OCI-M1 (cell line): ENCODE measurements at places on chromosomes 16 and 17.

DNA sequence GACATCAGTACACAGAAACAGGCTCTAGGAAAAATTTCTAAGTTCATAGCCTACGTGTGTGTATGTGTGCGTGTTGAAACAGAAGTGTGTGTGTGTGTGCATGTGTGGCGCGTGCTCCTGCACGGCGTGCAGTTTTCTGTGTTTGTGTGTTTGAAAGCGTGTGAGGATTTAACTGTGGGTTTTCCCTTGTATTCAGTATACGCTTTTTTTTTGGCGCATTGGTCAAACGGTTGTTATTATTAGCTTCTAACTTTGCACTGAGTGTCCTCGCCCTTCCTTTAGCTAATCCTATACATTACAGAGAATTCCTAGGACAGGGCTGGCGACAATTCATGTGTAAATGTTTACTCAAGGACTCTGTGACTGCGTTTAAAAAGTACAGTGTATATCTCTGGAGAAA, 23.0 kb downstream of the TMC6 start:
- no peak for DNase-seq

DNA sequence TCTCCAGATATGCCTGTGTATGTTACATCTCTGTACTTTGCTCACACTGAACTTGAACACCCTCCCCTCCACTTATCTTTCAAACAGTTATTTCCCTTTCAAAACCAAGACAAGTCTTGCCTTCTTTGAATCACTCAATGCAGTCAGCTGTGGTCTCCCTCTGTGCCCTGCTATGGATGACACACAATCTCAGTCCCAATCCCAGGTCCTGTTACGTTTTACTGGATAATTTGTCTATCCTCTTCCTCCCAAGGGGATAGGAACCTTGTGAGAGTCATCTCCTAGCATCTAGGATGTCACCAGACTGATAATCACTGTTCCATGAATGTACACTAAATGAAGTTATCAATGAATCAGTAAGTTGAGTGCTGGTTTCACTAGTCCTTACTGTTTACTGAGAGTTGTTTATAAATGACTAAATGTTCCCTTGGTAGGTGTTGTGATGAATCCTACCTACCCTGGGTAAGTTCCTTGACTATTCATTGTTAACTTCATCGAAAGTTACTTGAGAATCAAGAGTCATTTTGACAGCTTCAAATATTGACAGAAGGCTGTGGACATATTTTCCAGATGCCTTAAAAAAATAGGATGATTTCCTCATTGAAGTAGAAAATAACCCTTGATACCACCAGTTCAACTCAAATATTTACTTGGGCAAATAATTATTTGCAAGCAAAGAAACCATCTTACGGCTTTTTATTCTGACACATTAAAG, 244.9 kb downstream of the PRKCA start:
- no peak for DNase-seq

DNA sequence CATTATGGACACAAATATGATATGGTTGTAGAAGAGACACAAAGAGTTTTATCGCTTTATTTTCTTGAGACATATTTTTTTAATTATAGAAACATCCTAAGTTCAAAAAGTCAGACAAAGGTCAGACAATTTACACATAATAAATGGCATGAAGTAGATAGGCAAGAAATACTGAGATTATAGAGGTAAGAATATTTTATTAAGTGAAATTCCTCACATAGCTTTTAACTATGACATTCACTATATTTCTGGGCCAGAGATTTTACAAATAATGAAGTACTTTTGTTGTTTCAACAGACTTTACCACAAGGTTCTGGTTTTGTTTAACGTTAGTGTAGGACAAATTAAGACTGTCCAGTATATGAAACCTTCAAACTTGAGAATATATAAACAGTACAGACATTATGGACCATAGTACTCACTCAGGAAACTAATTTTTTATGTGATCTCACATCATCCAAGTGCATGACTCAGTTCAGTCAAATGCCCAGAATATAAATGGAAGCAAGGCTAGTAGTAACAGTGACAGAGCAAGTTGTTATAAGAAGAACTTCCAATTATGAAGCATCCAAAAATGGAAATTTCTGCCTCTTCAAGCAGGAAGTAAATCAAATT, 394.8 kb downstream of the KCNJ2 start:
- DNase-seq, result no peak

- DNase-seq, result peak; percentile 85
Measured at GRCh38 chr16:29675811-29676643, 3.0 kb upstream of the QPRT start.

GRCh38 chr16:50653633-50654519, 27.2 kb downstream of the SNX20 start:
- no peak for DNase-seq

- DNase-seq, result no peak
Measured at GRCh38 chr16:71456801-71457200, 5.2 kb downstream of the ZNF23 start.

DNA sequence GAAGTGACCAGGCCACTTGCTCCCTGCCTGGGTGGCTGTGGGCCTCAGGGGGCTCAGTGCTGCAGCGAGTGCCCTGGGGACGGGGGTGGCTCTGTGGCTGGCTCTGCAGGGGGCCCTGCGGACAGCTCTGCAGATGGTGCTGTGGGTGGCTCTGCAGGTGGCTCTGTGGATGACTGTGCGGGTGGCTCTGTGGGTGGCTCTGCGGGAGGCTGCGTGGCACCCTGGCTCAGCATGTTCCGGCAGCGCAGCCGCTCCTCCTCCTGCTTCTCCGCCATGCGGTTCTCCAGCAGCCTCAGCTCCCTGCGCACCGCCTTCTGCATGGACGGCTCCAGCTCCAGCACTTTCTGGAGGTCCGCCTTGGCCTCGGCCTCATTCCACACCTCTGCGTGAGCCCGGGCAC, 9.5 kb downstream of the AIPL1 start:
- no peak for DNase-seq

DNA sequence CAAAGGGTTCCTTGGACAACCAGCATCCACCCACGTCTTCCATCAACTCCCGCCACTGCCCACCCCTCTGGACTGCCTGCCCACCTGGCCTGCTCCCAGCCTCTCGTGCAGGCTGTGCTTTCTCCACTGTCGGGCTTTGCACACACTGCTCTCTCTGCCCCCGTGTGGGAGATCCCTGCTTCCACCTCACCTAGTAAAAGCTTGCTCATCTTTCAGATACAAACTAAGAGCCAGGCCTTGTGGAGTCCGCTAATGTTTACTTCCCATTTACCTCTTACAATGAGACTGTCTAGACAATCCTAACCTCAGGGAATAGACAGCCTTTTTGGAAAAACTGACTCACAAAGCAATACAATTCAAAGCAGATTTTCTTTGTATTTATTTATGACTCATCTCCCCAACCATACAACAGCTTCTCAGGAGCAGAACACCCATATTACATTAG, 67.6 kb downstream of the USP31 start:
- no peak for DNase-seq

- DNase-seq, result no peak
Measured at GRCh38 chr17:74316220-74316619, 9.8 kb upstream of the KIF19 start.

- no peak for DNase-seq
Measured at GRCh38 chr16:86906623-86907022, 328.3 kb downstream of the FOXL1 start.

- DNase-seq, result no peak
Measured at GRCh38 chr16:86910161-86910769, 331.9 kb downstream of the FOXL1 start.

DNA sequence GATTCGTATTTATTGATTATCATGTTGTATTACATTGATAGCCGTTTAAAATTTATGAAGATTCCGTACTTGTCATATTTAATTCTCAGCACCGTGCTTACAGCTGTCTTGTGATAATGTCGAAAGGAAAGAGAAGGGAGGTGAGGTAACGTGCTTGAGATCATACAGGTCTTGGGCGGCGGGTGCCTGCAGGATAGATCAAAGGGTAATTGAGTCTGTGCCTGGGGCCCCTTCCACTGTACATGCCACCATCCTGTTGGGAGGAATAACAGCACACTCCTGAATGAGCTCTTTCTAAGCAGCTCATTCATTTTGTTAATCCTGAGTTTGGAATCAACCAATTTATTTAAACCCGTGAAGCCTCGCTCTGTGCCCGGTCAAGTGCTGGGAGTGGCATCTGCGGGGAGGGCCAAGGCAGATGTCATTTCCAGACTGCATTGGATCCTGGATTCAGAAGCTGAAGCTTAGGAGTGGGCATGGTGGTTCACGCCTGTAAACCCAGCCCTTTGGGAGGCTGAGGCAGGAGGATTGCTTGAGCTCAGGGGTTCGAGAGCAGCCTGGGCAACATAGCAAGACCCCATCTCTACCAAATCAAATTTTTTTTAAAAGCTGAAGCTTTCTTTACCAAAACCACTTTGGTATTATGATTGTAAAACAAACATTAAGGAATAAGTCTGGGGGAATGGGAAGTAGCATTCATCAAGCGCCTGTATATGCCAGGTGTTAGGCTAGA, 25.8 kb downstream of the WWOX start:
- DNase-seq, result no peak

GRCh38 chr17:28900986-28901726, 1.7 kb downstream of the DHRS13 start:
- DNase-seq, result no peak

GRCh38 chr16:12874186-12874585, 27.2 kb upstream of the SHISA9 start:
- no peak for DNase-seq

DNA sequence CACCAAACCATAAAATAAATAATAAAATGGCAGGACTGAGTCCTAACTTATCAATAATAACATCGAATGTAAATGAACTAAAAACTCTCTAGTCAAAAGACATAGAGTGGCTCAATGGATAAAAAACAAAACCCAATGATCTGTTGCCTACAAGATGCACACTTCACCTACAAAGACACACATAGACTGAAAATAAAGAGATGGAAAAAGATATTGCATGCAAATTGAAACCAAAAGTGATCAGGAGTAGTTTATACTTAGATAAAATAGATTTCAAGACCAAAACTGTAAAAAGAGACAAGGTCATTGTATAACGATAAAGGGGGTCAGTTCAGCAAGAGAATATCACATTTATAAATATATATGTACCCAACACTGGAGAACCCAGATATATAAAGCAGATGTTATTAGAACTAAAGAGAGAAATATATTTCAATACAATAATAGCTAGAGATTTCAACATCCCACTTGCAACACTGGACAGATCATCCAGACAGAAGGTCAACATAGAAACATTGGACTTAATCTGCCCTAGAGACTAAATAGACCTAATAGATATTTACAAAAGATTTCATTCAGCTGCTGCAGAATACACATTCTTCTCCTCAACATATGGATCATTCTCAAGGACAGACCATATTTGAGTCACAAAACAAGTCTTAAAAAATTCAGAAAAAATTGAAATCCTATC, 29.8 kb downstream of the SLC47A2 start:
- no peak for DNase-seq
